ENCODE measurements at places on chromosomes 13 and 19.

DNA sequence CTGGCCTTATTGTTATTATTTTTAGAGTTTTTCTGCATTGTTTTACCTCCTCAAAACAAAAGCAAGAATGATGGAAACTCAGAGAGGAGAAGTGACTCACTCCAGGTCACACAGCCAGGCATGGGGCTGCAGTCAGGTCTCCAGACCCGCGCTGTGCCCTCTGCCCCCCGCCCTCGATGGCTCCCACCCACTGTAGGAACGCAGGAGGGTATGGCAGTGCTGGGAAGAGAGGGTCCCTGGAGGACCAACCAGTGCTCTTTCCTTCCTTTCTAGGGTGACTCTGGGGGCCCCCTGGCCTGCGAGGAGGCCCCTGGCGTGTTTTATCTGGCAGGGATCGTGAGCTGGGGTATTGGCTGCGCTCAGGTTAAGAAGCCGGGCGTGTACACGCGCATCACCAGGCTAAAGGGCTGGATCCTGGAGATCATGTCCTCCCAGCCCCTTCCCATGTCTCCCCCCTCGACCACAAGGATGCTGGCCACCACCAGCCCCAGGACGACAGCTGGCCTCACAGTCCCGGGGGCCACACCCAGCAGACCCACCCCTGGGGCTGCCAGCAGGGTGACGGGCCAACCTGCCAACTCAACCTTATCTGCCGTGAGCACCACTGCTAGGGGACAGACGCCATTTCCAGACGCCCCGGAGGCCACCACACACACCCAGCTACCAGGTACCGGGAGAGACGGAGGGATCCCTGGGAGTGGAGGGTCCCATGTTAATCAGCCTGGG lies 5.6 kb downstream of the TIMM13 start:
- DNase-seq = no peak

GRCh38 chr19:29379257-29380021 lies 146.4 kb upstream of the VSTM2B start:
- DNase-seq = no peak

GRCh38 chr13:96527497-96527896 lies 437.6 kb downstream of the HS6ST3 start:
- DNase-seq = no peak

GRCh38 chr13:105219651-105220050 lies 1315.8 kb downstream of the EFNB2 start:
- DNase-seq = no peak

- no peak for DNase-seq
Observed at GRCh38 chr19:17665058-17665457, 23.1 kb downstream of the UNC13A start.

GRCh38 chr19:6999933-7000332 lies 21.3 kb downstream of the MBD3L2B start:
- no peak for DNase-seq

DNA sequence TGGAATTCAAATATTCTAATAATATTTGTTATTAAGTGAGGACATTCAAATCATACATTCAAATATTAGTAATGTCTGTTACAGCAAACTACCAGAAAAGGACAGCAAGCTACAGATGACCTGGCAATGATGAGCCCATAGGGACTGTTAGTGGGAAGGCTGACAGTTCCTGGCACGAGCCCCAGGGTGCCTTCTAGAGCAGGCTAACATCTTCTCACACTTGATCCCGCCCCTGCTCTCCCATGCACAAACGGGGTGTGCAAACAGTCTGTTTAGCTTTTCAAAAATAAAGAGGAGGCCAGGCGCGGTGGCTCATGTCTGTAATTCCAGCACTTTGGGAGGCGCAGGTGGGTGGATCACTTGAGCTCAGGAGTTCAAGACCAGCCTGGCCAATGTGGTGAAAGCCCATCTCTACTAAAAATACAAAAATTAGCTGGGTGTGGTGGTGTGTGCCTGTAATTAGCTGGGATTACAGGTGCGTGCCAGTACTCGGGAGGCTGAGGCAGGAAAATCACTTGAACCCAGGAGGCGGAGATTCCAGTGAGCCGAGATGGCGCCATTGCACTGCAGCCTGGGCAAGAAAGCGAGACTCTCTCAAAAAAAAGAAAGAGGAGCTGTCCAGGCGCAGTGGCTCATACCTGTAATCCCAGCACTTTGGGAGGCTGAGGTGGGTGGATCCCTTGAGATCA lies 9.6 kb upstream of the GARRE1 start:
- DNase-seq = no peak

- no peak for DNase-seq
Observed at GRCh38 chr19:6734096-6734696, 3.2 kb downstream of the GPR108 start.

DNA sequence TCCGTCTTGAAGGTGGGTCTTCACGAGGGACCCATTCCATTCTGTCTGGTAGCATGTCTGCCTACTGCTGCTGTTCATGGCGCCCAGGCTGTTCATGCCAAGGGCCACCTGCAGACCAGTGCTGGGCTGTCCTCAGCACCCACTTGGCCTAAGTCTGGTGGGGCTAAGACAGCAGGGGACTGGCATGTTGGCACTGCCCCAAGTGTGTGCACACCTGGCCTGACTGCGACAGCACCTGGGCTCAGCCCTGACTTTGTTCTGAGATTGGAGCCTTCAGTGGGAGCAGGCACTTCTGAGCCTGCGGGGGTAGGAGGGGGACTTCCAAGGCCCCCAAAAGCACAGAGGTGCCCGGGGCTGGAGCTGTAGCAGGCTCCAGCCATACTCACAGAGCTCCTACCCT lies 250.8 kb upstream of the EDNRB start:
- no peak for DNase-seq

DNA sequence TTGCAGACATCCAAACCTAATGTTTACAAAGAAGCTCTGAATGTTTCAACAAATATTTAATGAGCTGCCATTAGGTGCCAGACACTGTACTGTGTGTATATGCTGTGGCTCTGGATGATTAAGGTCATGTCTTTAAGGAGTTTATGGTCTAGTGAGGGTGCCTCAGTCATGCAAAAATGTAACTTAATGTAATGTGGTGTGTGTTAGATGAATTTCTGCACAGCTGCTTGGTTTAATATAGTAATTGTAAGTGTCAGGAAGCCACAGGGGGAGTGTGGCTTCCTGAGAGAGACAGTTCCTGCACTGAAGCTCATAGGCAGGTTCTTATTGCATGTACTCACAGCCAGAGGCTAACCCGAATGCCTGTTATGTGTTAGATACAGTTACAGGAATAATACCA lies 43.3 kb downstream of the SPATA13 start:
- DNase-seq = no peak

GRCh38 chr19:35851213-35852028 lies 883 bp downstream of the NPHS1 start:
- DNase-seq = no peak

DNA sequence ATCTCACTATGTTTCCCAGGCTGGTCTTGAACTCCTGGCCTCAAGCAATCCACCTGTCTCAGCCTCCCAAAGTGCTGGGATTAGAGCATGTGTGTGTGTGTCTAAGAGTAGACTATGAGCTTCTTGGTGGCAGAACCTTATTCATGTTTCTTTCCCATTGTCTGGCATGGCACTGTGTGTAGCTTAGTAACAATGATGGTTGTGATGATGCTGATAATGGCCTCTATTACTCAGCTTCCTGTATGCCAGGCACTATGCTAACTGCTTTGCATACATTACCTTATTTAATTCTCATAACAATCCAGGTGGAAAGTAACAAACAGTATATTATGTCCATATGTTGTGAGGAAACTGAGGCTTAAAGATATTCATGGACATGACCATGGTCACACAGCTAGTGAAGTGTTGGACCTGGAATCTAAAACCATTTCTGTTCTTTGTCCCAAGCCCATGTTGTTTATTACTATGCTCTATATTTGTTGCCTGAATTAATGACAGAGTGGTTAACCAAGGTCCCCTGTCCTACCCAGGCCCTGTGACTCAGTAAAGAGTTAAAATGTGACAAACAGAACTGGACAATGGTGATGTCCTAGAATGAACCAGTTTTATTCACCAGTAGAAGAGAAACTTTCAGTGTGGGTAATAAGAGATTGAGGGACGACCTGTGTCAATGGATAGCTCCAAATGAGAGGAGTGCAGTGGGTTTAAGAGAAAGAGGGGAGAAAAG lies 109.6 kb downstream of the KLF5 start:
- no peak for DNase-seq

- no peak for DNase-seq
Observed at GRCh38 chr19:41937525-41938468, 9.5 kb upstream of the ERFL start.

DNA sequence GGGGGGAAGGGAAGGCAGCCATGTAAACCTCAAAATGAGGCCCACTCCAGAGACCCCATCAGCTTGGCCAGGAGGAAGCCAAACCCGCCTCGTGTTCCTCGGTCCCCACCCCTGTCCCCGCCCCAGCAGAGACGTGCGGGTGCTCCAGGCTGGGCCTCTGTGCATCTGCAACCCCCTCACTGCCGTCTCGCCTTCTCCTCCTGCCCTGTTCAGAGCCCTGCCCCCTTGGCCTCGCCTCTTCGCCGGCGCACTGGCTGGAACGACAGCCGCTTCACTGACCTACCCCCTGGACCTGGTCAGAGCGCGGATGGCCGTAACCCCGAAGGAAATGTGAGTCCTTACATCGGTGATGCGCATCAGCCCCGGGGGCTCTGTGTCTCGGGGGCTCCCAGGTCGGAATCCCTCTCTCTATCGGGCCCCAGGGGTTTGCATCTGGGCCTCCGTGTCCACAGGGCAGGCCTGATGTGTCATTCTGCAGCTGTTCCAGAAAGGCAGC lies 32.2 kb downstream of the TMEM161A start:
- DNase-seq = no peak

DNA sequence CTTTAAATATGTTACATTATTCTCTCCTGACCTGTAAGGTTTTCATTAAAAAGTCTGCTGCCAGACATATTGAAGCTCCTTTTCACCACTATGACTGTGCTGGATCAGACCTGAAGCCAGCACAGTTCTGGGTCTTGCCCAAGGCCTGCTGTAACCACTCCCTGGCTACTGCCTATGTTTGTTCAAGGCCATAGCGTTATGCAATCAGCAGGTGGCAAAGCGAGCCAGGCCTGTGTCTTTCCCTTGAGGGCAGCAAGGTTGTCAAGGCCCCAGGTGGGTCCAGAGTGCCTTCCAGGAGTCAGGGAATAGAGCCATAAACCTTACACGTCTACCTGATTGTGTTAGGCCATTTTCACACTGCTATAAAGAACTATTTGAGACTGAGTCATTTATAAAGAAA lies 496.8 kb upstream of the PCDH9 start:
- DNase-seq = no peak

Measured in stimulated activated CD8-positive, alpha-beta memory T cell treated with anti-CD3 and anti-CD28 coated beads, Interleukin-2, amount 100 ng/mL, for 1 hour (primary cell).